ENCODE measurements at places on chromosomes 13 and 19.

GRCh38 chr13:58495668-58496067 lies 864.1 kb downstream of the PCDH17 start:
- no peak for DNase-seq

GRCh38 chr13:60078226-60078625 lies 85.5 kb downstream of the DIAPH3 start:
- DNase-seq = no peak

DNA sequence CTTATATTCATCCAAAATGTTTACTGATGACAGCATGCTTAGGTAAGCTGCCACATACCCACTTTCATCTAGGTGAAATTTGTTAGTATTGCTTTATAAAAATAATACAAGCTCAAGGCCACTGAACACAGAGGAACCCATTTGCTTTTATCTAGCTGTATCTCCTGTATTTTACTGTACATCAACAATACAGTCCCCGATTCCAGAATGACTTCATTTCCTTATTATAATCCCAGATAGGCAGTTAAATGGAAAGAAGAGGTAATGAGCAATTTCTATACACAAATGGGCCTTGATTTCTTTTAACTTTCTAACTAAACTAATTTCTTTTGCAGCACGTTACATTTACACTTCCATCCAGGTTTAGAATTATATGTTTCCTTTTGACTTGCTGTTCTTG lies 86.2 kb downstream of the SHISA2 start:
- no peak for DNase-seq

GRCh38 chr13:73040484-73040883 lies 18.3 kb upstream of the KLF5 start:
- DNase-seq = no peak

- DNase-seq = no peak
Measured at GRCh38 chr19:38592940-38593339, 24.8 kb downstream of the MAP4K1 start.

DNA sequence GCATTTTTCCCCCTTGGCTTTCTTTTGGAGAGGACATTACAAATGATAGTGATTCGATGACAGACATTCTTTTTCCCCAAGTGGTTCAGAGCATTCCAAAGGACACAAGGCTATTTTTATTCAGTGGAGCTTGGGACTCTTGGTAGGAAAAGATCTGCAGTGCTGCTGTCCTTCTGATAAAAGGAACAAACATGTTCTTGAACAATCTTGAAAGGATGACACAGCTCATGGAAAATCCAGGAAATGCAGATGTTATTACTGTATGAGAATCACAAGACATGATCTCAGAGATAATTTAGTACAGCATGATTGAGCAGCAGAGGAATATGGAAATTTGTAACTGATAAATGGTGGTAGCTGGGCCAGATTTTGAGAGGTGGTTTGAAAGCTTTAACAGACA lies 96.2 kb upstream of the RFC3 start:
- DNase-seq = no peak

GRCh38 chr19:39341129-39341718 lies 997 bp upstream of the SAMD4B start:
- DNase-seq = no peak

- DNase-seq = no peak
Measured at GRCh38 chr13:94079876-94080275, 399.6 kb downstream of the DCT start.

GRCh38 chr13:93290503-93290902 lies 63.9 kb downstream of the GPC6 start:
- no peak for DNase-seq

DNA sequence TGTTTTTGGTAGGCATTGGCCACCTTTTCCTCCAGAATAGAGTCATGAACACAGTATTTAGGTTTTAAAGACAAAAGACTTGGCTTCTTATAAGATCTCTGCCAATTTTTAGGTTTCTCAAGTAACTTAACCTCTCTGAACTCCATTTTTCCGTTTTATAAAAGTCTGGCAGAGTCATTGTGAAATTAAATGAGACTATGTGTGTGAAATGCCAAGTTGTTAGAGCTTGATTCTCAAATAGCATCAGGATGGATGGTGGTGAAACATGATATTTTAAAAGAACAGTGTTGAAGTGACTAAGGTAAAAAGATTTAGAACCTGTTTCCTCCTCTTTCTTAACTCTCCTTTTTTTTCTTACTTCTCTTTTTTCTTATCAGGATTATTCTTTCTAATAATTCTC lies 617.7 kb upstream of the SLITRK1 start:
- no peak for DNase-seq

DNA sequence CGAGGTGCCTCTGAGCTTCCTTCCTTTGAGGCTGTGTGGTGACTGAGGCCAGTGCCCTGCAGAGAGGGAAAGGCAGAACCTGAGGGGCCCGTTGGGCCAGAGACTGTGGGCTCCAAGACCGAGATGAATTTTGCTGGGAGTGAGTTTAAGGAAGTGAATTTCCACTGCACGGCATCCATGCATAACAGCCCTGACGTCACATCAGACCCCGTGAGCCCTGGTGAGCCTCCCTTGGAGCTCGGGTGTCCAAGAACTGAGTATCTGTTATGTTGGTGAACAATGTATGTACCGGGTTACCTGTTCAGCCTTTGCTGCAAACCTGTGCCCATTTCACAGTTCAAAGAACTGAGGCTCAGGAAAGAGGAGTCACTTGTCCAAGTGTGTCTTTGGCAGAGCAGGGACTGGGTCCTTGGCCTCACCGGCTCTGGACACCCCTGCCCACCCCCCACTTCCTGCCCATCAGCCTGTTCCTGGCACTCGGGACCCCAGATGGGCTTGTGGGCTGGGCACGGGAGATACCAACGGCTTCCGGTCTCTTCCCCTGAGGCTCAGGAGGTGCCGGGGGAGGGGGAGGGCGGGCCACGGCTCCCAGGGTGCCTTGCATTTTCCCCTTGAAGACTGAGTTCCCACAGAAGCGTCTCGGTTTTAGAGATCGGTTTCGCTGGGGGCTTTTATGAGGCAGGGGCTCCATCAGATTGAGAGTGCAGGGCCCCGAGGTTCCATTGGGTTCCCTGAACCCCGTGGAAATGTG lies 33.7 kb downstream of the NFILZ start:
- DNase-seq = no peak

DNA sequence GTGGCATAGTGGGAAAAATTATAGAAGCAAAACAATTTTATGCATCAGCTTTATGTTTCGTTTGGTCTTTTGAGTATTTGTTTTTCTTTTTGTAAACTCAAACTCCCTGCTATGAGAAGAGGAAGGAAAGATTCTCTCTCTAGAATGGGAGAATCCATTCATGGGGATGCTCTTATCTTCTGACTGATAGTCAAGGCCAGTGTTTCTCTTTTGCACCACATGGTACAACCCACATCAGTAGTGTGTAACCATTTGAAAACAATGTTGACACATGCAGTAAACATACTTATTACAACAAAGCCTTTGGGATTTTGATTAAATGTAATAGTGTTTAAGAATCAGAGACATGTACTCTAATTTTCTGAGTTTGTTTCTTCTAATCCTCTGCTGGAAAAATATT lies 490.5 kb downstream of the MYO16 start:
- DNase-seq = no peak

GRCh38 chr13:28421676-28422410 lies 73.1 kb downstream of the FLT1 start:
- DNase-seq = no peak

DNA sequence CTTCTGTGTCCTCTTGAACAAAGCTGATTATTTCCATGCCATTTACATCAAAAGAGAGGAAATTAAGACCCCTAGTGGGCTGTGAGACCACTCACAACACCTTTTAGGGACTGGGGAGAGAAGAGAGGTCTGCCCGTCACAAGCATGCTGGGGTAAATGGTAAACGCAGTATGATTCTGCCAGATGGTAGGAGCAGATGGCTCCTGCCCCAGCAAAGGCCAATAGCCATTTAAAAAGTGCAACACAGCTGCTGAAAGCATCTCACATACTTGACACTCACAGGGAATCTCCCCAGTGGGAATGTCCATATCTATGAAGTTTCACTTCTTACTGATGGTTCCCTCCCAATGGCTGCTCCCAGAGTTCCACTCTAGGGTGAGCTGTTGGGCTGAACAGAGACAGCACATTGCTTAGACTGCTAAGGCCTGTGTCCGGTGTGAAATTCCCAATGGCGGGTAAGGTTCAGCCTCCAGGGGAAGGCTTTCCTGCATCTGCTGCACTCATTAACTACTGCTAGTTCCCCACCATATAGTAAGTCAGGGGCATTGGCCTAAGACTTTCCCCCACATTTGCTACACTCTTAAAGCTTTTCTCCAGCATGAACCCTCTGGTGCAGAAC lies 7.4 kb downstream of the ZNF671 start:
- DNase-seq = no peak

DNA sequence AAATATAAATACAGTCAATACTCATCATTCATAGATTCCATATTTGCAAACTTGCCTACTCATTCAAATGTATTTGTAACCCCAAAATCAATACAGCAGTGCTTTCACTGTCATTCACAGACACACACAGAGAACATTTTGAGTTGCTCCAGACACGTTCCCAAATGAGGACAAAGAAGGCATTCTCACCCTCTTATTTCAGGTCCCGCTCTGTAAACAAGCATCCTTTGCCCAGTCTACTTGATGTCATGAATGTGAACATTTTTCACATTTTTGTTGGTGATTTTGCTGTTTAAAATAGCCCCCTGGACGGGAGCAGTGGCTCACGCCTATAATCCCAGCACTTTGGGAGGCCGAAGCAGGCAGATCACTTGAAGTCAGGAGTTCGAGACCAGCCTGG lies 15.5 kb downstream of the C19orf47 start:
- DNase-seq = no peak

DNA sequence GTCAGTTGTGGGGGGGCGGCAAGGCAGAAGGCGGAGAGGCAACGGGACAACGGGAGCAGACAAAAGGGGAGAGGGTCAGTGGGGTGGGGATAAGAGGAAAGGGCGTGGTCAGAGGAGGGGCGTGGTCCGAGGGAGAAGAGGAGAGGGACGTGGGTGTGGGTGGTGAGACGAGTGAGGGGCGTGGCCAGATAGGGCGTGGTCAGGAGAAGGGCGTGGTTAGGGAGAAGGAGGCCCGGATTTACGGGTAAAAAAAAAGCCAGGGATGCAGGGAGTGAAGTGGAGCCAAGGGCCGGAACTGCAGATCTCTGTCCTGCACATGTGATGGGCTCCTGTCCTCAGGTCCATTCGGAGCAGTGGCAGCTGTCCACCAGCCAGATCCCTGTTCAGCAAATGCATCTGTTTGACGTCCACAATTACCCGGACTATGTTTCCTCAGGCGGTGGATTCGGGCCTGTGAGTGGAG lies 21.5 kb downstream of the CPT1C start:
- peak; percentile 47 for DNase-seq

DNA sequence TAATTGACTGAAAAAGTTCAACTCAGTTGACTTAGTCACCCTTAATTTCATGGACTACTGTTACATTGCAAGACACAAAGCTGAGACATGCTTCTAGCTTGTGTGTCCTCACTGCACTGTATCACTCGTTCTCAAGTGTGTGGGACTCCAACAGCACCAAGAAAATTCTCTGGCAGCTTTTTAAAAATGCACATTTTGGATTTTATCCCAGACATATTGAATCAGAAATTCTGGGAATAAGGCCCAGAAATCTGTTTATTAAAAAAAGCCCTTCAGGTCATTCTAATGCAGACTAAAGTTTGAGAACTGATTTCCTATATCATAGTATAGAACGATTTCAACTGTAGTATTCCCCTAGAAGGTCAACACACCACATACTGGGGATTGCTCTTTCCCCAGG lies 1485.3 kb downstream of the PCDH9 start:
- no peak for DNase-seq

DNA sequence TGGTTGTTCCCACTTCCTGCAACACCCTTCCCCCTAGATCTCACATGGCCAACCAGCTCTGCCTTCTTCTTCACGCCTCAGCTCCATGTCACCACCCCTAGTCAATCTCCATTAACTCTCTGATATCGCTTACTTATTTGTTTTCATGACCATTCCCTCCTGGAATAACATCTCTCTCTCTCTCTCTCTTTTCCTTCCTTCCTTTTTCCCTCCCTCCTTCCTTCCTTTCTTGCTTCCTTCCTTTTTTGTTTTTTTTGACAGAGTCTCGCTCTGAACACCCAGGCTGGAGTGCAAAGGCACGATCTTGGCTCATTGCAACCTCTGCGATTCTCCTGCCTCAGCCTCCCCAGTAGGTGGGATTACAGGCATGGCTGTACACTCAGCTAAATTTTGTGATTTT lies 44.9 kb upstream of the ADGRL1 start:
- DNase-seq = no peak

DNA sequence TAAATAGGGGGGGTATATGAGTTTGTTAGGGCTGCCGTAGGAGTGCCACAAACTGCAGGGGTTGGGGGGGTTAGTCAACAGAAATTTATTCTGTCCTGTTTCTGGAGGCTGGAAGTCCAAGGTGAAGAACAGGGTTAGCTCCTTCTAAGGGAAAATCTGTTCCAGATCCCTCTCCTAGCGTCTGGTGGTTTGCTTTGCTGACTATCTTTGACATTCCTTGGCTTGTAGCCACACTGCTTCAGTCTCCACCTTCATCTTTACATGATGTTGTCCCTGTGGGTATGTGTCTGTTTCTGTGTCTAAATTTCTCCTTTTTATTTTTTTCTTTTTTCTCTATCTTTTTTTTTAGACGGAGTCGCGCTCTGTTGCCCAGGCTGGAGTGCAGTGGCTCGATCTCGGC lies 8.1 kb upstream of the ICAM1 start:
- no peak for DNase-seq

GRCh38 chr13:99626461-99627082 lies 125.3 kb downstream of the TM9SF2 start:
- no peak for DNase-seq

GRCh38 chr13:113820813-113821651 lies 42.8 kb downstream of the GAS6 start:
- peak; percentile 78 for DNase-seq

- DNase-seq = no peak
Measured at GRCh38 chr19:19399733-19400433, 5.6 kb upstream of the GATAD2A start.

DNA sequence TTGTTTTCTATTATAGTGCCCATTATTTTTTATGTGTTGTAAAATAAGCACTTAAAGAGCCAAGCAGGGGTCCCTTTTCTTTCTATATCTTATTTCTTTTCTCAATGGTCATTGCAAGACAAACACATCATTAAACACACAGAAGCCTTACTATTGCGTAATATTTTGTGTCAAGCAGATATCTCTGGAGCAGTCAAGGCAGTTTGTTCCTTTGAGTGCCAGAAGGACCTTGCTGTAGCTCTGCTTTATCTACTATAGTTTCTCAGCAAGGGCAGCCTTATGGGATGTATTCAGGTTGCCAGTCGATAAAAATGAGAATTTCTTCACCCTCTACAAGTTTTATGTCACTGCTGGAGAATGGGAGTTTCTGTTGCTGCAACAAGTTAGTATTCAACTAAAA lies 319.3 kb downstream of the TDRD3 start:
- no peak for DNase-seq

DNA sequence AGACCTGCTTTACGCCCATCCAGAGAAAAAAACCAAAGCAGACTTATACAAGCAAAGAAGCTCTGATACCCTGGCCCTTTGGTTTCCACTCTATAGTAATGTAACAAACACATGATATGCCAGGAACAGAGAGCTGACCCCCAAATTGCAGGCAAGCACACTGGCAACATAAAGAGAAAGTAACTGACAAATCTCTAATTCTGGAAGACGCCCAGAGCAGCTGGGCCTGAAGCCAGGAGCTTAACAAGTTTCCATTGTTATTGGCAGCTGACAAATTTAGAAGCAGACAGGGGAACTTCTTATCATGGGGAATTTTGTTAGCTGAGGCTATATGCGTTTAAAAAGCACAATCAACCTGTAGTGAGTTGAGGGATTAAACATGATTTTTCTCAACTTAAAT lies 158.0 kb downstream of the DLEU7 start:
- DNase-seq = peak; percentile 12

- DNase-seq = peak; percentile 84
Measured at GRCh38 chr19:41957838-41958366, 1.2 kb downstream of the RABAC1 start.
